HuH-7 (cell line): ENCODE measurements at places on chromosomes 7 and 10.

- no peak for DNase-seq
Measured at GRCh38 chr10:44196008-44196320, 188.9 kb downstream of the CXCL12 start.

GRCh38 chr7:129748356-129749109, 137.0 kb downstream of the NRF1 start:
- DNase-seq: no peak

GRCh38 chr10:98411768-98412167, 3.2 kb downstream of the PYROXD2 start:
- DNase-seq: no peak

DNA sequence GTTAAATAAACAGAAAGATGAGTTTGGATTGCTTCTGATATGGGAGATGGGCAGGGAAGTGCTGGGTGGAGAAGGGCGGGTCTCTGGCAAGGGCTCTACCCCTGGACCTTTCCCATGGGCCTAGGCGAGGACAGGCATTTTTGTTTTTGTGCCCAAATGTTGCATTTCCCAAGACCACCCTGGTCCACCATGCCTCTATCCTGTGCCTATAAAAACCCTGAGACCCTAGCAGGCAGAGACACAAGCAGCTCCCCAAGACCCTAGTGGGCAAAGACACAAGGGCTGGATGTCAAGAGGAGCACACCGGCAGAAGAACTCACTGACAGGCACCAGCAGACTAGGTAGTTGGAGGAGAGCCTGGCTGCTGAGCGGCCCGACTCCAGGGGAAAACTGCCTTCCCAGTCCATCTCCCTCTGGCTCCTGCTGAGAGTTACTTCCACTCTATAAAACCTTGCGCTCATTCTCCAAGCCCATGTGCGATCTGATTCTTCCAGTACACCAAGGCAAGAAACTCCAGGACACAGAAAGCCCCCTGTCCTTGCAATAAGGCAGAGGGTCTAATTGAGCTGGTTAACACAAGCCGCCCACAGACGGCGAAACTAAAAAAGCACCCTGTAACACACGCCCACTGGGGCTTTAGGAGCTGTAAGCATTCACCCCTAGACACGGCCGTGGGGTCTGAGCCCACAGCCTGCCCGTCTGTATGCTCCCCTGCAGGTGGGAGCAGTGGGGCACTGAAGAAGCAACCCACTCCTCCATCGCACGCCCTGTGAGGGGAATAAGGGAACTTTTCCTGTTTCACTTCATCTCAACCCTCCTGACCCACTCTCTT, 291.4 kb downstream of the PTPRN2 start:
- no peak for DNase-seq

GRCh38 chr10:1120801-1121211, 64.6 kb downstream of the WDR37 start:
- DNase-seq: no peak

GRCh38 chr7:37338966-37339365, 109.7 kb downstream of the ELMO1 start:
- DNase-seq: no peak

GRCh38 chr10:49287689-49288340, 11.2 kb upstream of the C10orf71 start:
- DNase-seq: no peak

GRCh38 chr7:1611708-1612241, 41.9 kb upstream of the PSMG3 start:
- DNase-seq: no peak

- DNase-seq: no peak
Measured at GRCh38 chr7:26477381-26477990, 185.8 kb downstream of the SNX10 start.

GRCh38 chr7:107080533-107080932, 36.0 kb downstream of the PRKAR2B start:
- no peak for DNase-seq

GRCh38 chr7:127900732-127901685, 130.2 kb downstream of the LRRC4 start:
- DNase-seq: no peak

- DNase-seq: no peak
Measured at GRCh38 chr7:378041-378420, 88.1 kb downstream of the FOXL3 start.

- no peak for DNase-seq
Measured at GRCh38 chr10:133126431-133127290, 33.4 kb upstream of the KNDC1 start.

- DNase-seq: no peak
Measured at GRCh38 chr7:33428415-33428814, 299.1 kb downstream of the BBS9 start.

DNA sequence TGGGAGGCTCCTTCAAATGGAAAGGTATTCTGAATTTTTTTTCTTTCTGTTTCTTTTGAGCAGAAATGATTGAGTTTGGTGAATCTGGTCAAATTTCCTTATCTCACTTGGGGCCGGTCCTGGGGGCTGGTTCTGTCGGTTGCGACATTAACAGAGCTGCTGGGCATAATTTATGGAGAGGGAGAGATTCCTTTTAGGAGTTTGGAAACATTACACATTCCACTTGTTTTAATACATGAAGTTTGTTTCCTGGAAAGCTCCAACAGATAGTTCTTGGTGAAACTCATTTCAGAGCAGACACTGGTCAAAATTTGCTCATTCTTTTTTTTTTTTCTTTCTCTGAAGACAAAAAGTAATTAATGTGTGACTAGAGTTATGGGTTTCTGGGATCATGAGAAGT, 129.9 kb downstream of the ABCA13 start:
- no peak for DNase-seq

GRCh38 chr10:71587941-71588573, 131.5 kb downstream of the C10orf105 start:
- DNase-seq: no peak

- DNase-seq: no peak
Measured at GRCh38 chr10:90560331-90560730, 297.5 kb downstream of the HTR7 start.

GRCh38 chr7:24227603-24228359, 56.2 kb upstream of the NPY start:
- DNase-seq: no peak

- DNase-seq: no peak
Measured at GRCh38 chr7:42151309-42151708, 85.7 kb downstream of the GLI3 start.

- no peak for DNase-seq
Measured at GRCh38 chr7:158263964-158264748, 323.5 kb downstream of the PTPRN2 start.

DNA sequence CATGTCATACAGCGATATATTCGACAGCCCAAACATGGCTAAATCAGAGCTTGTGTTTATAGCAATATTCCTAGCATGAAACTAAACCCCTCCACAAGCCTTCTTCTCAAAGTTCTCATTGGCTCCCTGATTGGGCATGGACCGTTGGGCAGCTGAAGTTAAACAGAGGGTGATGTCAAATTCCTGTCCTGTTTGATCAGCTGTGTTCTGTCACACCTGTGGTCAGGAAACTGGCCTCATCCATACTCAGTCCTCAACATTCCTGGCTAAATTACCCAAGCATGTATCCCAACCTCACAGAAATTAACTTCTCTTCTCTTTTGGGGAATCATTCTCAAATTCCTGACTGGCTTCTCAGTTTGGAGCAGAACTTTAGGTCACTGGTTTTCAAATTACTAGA, 107.9 kb downstream of the ODAD2 start:
- no peak for DNase-seq

- DNase-seq: no peak
Measured at GRCh38 chr10:129136951-129137350, 330.1 kb upstream of the MGMT start.

DNA sequence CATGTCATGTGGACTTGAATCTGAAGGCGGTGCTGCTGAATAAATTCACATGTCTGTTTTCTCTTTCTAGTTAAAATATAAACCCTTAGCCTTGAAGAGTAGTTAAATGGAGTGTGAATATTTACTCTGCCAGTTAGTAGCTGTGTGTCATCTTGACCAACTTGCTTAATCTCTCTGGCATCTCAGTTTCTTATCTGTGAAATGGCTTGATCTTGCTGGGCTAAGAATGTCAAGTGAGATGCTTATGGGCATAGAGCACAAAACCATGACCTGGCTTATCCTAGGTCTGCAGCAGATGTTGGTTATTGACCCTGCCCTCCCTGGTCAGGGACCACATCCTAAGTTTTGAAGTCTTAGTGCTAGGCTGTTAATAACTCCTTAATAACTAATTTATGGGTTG, 16.6 kb downstream of the ARID5B start:
- DNase-seq: no peak

- DNase-seq: no peak
Measured at GRCh38 chr7:106731646-106732444, 70.9 kb upstream of the CCDC71L start.

DNA sequence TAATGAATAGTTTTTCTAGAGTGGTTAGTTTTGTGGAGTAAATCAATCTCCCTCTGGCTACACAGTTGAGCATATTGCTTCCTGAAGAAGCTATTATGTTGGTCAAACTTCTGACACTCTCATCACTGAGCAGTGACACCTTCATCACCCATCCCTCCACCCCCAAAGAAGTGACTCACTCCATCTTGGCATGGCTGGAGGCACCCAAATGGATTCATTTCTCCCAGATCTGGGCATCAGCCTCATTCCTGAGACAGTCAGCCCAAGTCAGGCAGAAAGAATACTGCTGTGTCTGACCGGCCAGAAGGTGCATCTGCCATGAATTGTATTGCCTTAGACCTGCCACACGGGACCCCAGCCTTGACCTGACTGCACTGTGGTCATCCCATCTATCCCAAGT, 117.0 kb upstream of the HABP2 start:
- DNase-seq: no peak

GRCh38 chr10:84012431-84012830, 126.9 kb upstream of the GHITM start:
- no peak for DNase-seq

GRCh38 chr7:79722217-79722616, 268.8 kb upstream of the MAGI2 start:
- no peak for DNase-seq

DNA sequence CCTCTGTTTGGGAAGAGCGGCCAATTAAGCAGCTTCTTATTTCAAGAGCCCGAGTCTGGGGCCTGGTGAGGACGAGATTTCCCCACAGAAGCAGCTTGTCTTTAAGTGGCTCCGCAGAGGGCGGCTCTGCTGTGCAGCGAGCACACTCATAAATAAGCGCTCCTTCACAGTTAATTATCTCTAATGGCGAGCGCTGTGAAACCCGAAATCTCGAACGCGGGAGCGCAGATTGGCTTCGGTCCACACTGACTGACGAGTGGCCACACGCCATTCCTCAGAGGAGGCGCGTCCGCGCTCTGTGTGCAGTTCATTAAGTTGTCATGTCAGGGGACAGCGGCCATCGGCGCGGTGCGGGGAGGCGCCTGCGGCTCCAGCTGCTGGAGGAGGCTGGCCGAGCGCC, 560.9 kb downstream of the DNAJB6 start:
- DNase-seq: no peak

- no peak for DNase-seq
Measured at GRCh38 chr7:78679112-78679876, 774.2 kb downstream of the MAGI2 start.

DNA sequence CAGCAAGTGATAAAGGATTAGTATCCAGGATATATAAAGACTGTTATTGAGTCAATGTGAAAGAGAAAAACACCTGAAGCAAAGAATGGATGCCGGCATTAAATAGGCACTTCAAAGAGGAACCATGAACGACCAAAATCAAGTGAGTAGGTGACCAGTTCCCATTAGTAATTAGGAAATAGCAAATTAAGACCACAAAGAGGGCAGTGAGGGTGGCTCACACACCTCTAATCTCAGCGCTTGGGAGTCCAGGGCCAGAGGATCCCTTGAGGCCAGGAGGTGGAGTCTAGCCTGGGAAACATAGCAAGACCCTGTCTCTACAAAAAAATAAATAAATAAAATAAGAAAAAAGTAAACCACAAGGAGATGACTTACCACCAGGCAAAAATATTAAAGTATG, 1.5 kb upstream of the ANTXRL start:
- no peak for DNase-seq

DNA sequence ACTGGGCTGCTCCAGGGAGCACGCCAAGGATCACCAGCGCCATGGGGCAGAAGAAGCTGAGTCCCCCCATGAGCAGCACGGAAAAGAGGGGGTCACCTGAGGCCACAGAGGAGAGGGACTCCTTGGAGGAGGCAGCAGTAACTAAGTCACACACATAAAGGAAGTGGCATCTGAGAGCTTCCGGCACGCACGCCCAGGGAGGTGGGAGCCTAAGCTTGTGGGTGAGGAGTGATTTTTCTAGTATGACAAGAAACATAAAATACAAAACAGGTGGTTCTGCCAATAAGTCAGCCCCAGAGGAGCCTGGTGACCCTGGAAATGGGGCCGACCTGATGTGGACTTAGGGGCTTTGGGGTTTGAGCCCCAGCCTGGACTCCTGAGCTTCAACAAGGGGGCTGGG, 60.8 kb downstream of the CARD11 start:
- DNase-seq: no peak

DNA sequence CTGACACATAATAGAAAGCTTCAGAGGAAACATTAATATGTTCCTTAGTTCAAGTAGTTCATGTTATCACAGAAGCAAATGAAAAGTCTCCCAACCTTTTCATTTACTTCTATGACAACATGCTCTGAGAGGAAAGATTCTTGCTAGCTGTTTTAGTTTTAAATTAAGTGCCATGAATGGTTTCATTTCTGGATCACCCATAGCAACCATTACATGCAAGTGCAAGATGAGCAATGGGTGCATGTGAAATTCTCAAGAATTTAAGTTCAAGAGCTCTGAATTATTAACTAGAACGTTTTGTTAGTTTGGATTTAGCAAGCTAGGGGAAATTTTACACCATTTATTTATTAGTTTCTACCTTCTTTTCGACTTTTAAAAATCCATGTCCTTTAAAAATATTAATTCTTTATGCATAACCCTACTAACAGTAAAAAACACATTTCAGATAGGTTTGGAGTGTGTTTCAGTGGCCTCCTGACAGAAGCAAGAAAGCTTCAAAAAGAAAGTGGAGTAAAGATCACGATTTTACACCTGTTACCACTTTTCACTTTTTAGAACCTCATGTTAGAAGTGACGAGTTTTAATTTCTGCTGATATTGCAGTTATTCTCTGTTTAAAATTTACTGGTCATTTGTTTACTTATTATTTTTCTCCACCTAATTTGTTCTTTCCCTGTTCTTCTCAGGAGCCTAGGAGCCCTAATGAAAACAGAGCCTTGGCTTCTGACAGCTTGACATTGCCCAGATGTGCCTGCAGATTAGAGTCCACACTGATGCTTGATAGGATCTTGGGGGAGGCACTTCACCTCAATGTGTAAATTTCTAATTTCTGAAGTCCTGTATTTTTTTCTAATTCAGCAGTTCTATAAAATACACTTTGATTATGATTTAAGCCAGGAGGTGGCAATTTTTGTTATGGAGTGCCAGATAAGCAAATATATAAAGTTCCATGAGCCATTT, 995.3 kb upstream of the PHF14 start:
- DNase-seq: no peak
